ENCODE measurements at places on chromosomes 1 and 21.

DNA sequence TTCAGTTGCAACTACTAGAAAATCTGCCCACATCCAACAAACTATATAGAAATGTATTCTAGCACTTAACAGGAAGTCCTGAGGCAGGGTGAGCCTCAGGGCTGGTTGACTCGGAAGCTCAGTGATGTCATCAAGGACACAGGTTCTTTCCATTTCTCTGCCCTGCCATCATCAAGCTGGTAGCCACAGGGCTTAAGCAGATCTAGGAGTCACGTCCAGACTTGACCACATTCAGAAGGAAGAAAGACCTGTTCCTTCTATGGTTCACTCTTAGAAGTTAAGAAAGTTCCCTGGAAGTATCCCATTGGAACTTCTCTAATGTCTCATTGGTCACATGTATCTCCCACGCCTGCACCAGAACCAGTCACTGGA, 438.1 kb downstream of the PRDM2 start:
- no peak for DNase-seq

GRCh38 chr1:21239221-21239620, 51.0 kb downstream of the ECE1 start:
- no peak for DNase-seq

DNA sequence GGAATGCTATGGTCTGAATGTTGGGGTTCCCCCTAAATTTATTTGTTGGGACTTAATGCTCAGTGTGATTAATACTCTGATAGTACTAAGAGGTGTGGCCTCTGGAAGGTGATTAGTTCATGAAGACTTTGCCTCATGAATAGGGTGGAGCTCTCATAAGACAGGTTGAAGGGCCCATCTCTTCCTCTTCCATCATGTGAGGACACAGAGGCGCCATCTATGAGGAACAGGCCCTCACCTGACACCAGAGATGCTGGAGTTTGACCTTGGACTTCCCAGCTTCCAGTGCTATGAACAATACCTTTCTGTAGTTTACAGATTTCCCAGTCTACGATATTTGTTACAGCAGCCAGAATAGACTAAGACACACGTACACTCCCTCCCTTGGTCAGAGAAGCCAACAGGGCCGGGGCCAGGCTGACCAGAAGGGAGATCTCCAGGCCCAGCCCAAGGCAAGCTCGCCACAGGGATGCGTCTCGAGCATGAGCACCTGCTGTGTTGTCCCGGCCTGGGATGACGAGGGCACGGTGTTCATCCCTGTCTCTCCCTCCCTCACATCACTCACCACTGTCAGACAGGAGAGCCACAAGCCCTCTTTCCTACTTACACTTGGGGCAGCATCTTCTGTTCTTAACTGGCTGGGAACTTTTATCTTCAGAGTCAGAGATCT, 4.7 kb upstream of the ABCG1 start:
- peak; percentile 60 for DNase-seq

- DNase-seq, result no peak
These were observed 36.3 kb upstream of the MYOCOS start for GRCh38 chr1:171585715-171586114.

- DNase-seq, result no peak
These were observed 190.5 kb downstream of the GABPA start for GRCh38 chr21:25925064-25925800.

DNA sequence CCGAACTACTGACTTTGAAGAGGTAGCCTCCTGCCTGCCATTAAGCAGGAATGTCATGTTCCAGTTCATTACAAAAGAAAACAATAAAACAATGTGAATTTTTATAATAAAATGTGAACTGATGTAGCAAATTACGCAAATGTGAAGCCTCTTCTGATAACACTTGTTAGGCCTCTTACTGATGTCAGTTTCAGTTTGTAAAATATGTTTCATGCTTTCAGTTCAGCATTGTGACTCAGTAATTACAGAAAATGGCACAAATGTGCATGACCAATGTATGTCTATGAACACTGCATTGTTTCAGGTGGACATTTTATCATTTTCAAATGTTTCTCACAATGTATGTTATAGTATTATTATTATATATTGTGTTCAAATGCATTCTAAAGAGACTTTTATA, 159.8 kb upstream of the SGIP1 start:
- no peak for DNase-seq

GRCh38 chr1:162327788-162328165, 48.9 kb downstream of the SPATA46 start:
- DNase-seq, result no peak

GRCh38 chr1:68225781-68226180, 6.5 kb downstream of the WLS start:
- DNase-seq, result no peak

DNA sequence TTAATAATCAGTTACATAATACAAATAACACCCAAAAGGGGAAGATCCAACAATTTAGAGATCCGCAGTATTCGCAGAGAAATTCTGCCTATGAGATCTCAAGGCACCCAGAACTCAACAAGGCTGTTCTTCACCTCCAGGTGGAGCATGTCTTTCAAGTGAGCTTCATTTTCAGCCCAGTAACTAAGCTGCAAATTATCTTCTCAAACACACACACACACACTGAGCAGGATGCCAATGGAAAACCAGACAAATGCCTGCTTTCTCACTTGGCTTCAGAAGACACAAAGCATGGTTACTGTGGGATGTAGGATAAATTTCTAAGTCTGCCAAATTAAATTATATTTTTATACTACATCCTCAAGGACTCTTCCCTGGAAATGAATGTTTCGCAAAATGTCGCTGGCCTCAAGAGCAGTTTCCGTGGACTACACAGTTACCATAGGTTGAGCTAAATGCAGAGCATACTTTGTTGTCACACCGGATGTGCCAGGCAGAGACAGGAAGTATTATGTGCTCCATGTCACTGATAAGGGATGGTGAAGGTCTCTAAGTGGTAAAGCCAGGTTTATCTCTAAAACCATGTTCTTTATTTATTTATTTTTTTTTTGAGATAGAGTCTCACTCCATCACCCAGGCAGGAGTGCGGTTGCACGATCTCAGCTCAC, 30.3 kb downstream of the UBR4 start:
- no peak for DNase-seq

- no peak for DNase-seq
These were observed 230.6 kb downstream of the TNR start for GRCh38 chr1:175512637-175513412.

GRCh38 chr1:13881385-13882088, 181.5 kb downstream of the PRDM2 start:
- DNase-seq, result no peak

DNA sequence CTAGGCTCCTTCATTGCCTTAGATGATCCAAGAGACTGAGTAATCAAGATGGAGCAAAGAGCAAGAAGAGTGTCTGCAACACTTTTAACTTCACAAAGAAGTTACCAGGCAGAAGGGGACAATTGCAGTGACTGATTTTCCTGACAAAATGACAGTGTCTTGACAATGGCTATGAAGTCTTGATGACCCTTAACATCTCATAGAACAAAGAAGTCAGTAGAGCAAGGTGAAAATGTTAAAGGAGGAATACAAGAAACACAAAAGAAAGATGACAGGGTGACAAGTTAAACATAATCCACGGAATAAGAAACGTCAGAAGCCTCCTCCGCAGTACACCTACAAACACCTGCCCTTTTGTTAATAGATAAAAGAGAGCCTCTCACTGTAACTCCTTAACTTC, 15.1 kb upstream of the VCAM1 start:
- no peak for DNase-seq

- DNase-seq, result no peak
These were observed 88.2 kb upstream of the WNT4 start for GRCh38 chr1:22231068-22231593.

GRCh38 chr1:223803211-223803610, 42.5 kb downstream of the TP53BP2 start:
- no peak for DNase-seq

GRCh38 chr1:160211046-160211790, 6.0 kb downstream of the PEA15 start:
- no peak for DNase-seq

- DNase-seq, result no peak
These were observed 404.2 kb downstream of the PLPP3 start for GRCh38 chr1:56175211-56175610.

DNA sequence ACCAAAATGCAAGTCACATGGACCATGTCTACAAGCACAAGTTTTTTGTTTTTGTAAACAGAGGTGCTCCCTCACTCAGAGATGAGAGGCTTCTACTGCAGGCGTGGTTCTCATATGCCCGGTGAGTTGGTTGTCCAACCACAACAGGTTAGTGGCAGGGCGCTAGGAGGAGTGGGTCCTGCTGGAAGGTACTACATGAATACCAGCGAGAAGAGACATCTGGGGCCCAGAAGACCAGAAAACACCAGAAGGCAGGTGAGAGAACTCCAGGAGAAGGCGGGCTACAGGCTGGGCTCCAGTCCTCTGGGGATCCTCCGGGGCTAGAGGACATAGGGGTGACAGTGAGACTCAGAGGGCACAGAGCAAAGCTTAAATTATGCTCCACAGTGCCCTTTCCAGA, 366.5 kb downstream of the MATN1 start:
- no peak for DNase-seq

- DNase-seq, result no peak
These were observed 1.2 kb upstream of the CAMTA1 start for GRCh38 chr1:6783936-6784559.

DNA sequence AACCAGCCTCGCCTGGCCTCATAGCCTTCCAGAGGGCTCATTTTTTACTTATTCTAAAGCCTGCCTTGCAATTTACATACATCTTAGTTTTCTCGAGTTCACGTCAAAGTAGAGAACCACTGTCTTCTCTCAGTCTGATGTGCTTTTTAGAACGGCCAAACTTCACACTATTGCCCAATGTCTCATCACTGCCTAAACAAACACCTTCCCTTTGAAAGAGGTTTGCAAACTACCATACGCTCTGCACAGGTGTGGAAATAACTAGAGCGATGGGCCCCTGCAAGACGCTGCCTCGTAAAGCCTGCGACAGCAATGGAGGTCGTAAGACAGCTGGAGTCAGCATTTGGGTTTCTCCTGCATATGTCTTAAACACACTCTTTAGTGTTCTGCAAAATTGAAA, 22.6 kb downstream of the PRDM15 start:
- DNase-seq, result no peak

DNA sequence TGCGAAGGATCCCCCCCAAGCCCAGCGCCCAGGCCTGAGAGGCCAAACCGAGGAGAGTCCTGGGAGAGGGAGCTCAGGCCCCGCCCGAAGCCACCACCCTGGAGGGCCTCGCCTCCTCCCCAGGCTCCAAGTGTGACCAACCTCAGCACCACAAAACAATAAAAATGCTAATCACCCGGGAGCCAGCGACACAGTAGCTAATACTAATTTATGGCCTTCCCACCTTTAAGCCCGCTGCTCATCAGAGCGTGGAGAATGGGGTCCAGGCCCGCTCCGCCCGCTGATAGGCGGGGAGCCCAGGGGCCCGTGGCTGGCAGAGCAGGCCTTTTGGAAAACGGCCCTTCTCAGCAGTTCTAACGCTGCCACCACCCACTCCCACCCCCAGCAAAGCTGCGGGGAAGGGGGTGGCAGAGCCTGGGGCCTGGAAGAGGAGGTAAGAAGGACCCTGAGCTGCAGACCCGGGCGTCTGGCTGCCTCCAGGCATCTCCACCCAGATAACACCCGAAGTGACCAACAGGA, 20.4 kb upstream of the TAS1R2 start:
- DNase-seq, result no peak

DNA sequence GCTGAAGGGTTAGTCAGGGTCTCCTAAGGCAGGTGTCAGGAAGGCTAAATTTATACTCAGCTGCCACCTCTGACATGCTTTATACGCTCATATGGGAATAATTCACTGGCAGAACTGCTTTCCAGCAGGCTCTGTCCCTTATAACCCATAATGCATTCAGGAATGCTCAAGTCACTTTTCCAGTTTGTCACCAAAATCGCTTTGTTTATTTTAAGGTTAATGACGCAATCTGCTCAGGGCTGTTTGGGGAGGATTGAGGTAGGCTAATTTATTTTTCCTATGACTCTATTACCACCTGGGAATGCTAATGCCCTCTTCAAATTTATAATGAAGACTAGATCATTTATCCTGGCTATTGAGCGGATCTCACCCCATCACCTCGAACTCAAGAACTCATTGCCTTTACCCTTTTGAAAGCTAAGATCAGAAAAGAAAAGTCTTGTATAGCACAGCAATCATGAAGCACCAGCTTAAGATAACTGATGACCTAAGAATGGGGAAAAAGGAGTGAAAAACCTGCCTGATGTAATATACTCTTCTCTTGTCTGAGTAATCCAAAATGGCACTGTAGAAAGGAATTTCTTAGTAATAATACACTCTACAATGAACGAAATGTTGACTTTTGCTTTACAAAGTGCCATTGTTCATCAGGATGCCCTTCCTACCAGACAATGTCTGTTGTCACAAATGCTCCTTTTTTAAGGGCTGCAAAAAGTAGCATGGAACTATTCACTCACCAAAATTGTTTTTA, 97.9 kb upstream of the EXO1 start:
- DNase-seq, result no peak

Data from ascending aorta (tissue), 2 donors.